ENCODE measurements at places on chromosomes 3 and 15.
A peak's percentile ranks its signal among the peaks of the same experiment; 100 is the strongest.

- DNase-seq = no peak
Measured at GRCh38 chr3:192928016-192928415, 10.4 kb upstream of the MB21D2 start.

DNA sequence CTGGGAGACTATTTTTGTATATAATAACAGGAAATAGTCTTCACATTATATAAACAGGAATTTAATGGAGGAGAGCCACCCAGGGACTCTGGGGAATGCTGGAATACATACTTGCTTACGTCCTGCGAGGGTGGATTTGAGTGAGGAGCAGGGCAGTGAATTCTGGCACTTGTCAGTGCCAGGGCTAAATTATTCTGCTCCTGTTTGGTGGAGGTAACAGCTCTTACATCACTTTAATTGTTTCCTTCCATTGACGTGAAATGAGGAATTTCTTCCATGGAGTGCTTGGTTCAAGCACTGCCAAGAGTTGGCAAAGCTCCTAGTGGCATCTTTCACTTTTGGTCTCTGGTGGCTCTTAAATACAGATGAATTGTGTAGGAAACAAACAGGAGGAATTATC, 94.1 kb upstream of the GOLGA8J start:
- DNase-seq = no peak

DNA sequence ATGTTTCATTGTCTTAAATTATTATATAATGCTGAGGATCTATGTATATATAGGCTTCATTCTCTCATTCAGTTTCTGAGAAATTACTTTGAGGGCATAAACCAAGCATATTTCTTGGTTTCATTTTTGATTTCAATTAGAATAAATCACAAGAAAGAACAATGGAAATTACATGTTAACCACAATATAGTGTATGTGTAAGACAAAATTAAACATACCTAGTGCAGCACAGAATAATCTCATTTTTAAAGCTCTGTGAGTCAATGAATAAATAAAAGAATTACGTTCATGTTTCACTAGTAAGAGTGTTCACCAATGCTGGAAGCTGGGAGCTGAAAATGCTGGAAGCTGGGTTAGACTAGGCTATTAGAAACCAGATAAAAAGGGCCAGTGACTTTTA, 72.8 kb downstream of the UBE3A start:
- DNase-seq = no peak

DNA sequence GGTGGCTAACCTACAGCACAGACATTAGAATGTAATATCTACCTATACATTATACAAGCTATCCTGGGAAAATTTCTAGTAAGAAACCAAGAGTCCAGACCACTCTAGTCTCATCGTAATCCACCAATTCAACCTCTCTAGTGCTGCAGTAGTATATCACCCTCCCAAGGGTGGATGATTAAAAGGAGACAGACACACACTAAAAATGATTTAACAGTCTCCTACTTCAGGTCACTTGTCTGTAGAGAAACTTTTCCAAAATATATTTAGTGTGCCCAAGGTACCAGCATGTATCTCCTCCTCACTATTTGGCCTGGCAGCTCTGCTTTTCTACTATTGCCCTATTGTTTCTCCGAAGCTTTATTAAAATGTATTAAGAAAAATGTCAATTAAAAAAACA, 45.0 kb downstream of the ZBTB20 start:
- no peak for DNase-seq

DNA sequence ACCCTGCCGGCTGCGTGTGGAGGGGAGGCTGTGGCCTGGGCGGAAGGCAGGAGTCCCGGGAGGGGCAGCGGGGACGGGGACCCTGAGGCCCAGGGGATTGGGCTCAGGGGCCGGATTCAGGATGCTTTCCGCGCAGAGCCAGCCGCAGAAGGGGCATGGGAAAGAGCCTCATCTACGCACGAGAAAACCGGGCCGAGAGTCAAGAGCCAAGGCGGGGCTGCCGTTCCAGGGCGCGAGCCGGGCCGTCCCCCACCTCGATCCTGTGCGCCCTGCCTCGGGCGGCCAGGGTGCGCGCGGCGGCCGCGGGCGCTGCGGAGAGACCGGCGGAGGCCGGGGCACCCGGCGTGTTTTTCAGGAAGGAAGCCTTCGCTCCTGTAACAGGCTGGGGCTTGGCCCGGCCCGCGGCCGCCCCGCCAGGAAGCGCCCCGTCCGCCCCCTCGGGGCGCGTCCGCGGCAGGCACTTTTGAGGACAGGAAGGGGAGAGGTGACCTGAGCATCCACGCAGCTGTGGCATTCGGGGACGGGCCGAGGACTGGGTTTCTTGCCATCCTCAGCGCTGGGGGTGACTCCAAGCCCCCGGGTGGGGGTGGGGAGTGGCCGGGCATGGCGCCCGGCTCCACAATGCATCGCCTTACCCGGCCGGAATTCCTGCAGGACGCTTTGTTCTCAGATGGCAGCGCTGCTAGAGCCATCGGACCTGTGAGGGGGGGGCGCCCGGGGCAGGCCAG, 62.3 kb upstream of the GATA2 start:
- DNase-seq = peak; percentile 56

DNA sequence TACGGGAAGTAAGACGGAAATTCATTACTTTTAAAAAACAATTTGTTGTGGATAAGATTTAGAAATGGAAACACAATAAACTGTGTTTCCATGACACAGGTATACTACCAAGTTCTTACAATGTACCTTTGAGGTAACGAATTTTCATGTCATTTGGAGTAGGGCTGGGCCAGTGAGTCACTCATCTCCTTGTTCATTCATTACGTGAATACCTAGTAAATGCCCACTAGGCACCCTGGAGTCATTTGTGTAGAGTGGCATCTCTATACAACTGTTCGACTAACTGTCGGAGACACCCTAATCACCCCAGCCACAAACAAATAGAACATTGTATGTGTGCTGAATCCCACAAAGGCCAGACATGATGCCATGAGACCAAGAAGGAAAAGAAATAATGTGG, 94.8 kb downstream of the IGF1R start:
- DNase-seq = no peak

DNA sequence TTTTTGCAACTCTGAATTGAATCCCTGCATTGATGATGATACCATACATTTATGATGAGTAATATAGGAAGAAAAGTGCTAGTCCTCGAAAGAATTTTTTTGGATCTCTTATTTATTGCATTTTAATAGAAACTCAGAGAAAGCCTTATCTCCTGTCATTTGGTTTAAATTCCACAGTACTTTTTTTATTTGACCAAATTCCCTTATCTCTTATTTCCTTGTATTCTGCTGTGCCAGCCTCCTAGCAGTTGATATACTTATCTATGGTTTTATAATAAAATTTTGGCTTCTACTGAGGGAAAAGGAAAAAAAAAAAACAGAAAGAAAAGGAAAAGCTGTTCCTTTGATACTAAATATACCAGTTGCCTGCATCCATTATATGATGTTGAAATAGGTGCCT, 535.1 kb upstream of the NR2F2 start:
- no peak for DNase-seq

GRCh38 chr3:104428337-104428925, 938.3 kb upstream of the ALCAM start:
- no peak for DNase-seq

DNA sequence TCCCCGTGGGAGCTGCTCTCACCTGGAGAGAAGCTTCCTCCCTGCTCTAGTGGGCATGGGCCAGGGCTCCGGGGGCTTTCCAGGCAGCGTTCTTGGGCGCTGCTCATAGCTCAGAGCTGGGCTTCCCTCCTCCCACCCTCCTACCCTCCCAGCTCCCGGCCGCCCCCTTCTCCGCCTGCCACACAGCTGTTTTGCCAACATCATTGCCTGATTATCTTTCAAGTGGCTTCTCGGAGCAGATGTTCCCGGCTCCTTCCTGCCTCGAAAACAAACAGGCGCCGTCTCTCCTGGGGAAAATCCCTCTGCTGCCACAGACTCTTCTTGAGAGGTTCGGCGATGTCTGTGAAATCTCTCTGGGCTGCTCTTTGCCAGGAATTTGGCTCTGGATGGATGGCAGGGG, 195.6 kb downstream of the RPLP1 start:
- DNase-seq = no peak

DNA sequence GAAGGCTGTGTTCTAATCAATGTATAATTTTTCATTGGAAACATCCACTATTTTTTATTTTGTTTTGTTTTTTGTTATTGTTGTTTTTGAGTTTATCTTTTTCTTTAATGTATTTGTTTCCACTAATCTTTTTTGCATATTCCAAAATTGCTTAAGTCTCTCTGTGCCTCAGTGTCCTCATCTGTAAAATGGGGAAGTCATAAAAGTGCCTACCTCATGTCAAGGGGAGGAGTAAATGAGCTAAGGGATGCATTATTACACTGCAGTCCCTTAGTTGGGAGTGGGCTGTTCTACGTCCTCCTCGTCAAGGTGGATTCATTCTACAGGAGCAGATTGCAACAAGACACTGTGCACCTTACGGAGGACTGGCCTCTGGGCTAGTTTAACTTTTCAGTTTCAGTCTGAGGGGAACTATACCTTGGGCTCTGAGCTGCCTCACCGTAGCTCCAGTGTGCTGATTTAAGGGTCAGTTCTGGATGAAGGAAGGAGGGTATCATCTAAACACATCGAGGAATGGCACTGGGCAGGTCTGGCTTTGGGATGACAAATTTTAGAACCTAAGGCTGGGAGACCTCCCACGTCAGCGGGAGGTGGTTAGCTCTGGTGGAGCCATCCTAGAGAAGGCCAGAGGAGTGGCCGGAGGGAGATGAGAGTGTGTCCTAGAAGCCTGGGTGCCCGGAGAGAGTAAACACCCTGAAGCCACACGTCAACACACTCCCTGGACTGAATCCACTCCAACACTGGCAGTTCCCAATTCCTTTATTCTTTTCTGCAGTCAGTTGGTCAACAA, 5.1 kb upstream of the SRP14 start:
- no peak for DNase-seq

GRCh38 chr3:64552966-64553365, 134.8 kb downstream of the ADAMTS9 start:
- peak; percentile 6 for DNase-seq

GRCh38 chr15:60735559-60736047, 256.7 kb upstream of the ICE2 start:
- no peak for DNase-seq

- no peak for DNase-seq
Measured at GRCh38 chr3:120459196-120459595, 8.4 kb upstream of the FSTL1 start.

DNA sequence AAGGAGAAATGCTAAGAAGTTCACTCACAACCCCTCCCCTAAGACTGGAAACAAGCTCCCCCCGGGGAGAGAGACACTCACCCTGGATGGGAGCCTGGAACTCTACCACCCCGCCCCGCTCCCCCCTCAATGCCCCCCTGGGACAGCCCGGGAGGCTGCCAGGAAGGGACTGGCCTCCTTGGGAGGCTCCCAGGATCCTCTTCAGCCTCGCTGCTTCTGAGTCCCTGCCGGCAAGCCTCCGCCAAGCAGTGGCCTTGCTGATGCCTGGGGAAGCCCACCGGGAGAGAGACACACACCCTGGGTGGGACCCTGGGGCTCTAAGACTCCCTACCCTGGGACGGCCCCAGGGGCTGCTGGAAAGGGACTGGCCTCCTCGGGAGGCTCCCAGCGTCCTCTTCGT, 33.4 kb downstream of the CPEB1 start:
- DNase-seq = no peak

GRCh38 chr3:171142985-171143384, 116.5 kb upstream of the SLC2A2 start:
- DNase-seq = no peak

- no peak for DNase-seq
Measured at GRCh38 chr3:78015856-78016255, 976.0 kb downstream of the ROBO2 start.

DNA sequence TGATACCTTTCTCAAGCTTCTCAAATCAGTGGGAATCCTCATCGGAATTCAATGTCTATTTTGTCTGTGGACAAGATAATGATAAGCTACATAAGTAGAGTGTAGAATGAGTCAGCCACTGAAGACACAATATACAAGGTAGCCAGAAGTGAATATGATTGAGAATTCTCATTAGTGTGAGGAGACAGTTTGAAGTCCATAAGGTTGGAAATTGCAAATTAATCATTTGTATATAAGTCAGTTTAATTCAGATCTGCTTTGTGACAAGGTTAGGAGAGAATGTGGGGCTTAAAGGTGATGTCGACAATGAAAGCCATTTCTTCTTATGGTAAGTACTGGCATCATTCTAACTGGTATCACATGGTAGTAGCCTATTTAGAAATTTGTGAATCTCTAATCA, 4.2 kb downstream of the ARPP21 start:
- no peak for DNase-seq

GRCh38 chr3:13075318-13075717, 2.1 kb upstream of the IQSEC1 start:
- no peak for DNase-seq

- no peak for DNase-seq
Measured at GRCh38 chr15:97902140-97902780, 58.2 kb upstream of the ARRDC4 start.

- no peak for DNase-seq
Measured at GRCh38 chr15:59229015-59229414, 22.4 kb downstream of the LDHAL6B start.

DNA sequence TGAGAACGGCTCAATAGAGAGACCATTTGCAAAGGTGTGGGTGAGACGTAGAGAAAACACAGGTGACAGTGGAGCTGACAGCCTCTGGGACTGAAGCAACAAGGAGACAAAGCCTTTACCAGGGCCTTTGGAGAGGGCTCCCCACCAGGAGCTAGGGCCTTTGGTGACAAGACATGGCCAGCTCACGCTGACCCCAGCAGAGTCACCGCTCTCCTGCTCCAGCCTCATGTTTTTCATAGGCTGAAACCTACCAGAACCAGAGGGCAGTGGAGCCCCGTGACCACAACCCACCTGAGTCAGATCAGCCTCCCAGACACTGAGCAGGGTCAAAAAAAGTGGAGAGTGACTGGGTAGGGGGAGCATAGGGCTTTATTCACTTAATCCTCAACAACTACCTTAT, 214.7 kb downstream of the SHQ1 start:
- no peak for DNase-seq

- no peak for DNase-seq
Measured at GRCh38 chr3:150511122-150511821, 35.0 kb downstream of the SERP1 start.

DNA sequence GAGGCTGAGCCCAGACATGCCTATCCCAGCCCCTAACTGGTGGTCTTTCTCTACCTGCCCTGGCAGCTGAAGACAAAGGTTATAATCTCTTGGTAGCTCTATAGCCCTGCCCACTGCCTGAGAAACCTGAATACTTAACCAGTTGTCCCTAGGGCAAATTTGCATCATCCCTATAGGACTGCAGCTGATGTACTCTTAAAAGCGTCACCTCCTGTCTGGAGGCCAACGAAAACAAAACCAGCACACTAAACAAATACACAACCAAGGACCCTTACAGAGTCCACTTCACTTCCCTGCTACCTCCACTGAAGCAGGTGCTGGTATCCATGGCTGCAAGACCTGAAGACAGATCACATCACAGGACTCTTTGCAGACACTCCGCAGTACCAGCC, 98.0 kb downstream of the KCNAB1 start:
- no peak for DNase-seq

Data from hematopoietic multipotent progenitor cell treated with erythropoietin and hydrocortisone succinate and interleukin-3 and kit ligand, for 4 days (in vitro differentiated cells).